ENCODE measurements at places on chromosomes 13 and 19.

DNA sequence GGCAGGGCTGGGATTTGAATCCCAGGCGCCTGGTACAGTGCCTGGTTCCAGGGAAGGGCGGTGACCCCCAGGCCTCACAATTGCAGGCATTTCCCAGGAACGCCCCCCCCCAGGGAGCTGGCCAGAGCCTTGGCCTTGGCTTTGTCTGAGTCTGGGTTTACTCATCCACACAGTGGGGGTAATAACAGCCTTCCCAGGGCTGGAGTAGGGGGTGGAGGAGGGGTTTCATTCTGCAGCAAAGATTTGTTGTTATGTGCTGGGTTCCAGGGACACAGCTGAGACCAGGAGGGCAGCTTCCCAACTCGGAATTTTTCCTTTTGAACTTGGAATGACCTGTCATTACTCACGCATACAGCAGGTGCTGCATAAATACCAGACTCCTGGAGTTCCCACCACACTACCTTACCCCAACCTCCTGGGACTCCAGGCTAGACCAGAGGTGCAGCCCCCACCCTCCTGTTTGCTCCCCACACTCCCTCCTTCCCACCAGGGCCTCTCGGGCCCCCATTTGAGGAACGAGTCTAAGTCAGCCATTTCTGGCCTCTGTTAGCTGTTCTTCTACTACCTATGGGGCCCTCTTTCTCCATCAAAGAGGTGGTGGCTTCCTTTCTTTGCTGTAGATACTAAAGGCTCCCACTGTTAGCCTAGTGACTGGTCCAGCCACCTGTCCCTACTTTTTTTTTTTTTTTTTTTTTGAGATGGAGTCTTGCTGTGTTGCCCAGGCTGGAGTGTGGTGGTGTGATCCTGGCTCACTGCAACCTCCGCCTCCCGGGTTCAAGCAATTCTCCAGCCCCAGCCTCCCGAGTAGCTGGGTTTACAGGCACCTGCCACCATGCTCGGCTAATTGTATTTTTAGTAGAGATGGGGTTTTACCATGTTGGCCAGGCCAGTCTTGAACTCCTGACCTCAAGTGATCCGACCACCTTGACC lies 1.6 kb upstream of the ADAMTS10 start:
- ATAC-seq: no peak

- ATAC-seq: peak; percentile 45
Observed at GRCh38 chr13:106570299-106570852, 2.4 kb upstream of the ARGLU1 start.

- ATAC-seq: no peak
Observed at GRCh38 chr13:99196466-99197116, 4.1 kb upstream of the UBAC2 start.

GRCh38 chr13:25227690-25228089 lies 55.6 kb upstream of the AMER2 start:
- no peak for ATAC-seq

- no peak for ATAC-seq
Observed at GRCh38 chr13:79297128-79297527, 108.9 kb downstream of the RBM26 start.

DNA sequence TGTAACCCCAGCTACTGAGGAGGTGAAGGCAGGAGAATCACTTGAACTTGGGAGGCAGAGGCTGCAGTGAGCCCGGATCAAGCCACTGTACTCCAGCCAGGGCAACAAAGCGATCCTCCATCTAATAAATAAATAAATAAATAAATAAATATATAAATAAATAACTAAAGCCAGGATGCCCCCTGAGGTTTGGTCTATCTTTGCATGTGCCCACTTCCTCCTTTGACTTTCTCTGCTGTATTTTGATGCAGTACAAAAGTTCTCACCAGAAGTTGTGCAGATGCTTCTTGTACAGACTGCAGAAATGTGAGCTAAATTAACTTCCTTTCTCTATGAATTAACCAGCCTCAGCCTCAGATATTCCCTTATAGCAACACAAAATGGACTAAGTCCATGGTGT lies 6.5 kb upstream of the N4BP2L2 start:
- no peak for ATAC-seq

Measured in activated T-helper 17 cell treated with anti-CD3 and anti-CD28 coated beads, Interleukin-2, amount 50 U/mL, for 72 hours (primary cell).